ENCODE measurements at places on chromosomes 12 and 14.

DNA sequence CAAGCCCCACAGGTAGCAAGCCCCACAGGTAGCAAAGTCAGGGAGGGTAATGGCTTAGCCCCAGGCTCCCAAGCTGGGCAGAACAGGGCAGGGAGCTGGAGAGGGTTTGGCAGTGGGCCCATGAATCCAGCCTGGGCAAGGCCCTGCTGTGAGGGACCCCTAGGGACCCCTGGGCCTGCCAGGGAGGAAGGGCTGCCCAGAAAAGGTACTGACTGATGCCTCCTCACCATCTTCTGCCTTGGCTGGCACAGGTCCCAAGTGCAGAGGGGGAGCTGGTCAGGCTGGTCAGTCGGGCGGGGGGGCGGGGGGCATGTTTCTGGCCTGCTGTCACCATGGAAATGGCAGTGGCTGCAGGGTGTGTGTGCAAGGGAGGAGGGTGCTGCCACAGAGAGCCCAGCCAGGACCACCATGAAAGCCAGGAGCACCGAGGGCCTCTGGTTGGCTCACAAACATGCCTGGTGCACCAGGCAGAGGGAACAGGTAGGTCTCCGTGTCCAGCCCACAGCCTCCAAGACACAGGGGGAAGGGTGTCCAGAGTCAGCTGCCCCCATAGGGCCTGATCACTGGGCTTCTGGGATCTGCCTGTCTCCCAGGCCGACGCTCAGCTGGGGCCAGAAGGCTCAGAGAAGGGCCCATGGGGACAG is 1.5 kb upstream of the CRIP2 start:
- DNase-seq, result peak; percentile 25

GRCh38 chr12:27619308-27619707 is 76.9 kb upstream of the REP15 start:
- DNase-seq, result peak; percentile 99

DNA sequence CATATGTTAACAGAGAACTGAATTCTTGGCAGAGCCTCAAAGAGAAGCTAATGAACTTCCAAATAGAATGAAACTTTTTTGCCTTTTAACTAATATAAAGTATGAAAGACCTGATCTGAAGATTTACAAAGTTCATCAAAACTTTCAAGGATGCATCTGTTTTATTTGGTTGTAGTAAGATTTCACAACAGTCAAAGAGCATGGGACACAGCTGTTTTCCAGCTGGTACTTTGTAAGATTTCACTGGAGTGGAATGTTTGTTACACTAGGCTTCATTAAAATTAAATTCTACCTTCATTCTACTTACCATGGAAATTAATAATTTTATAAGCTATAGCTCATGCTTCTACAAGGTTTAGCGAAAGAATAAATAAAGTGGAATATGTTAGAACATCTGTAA is 351.2 kb downstream of the SLC6A15 start:
- DNase-seq, result no peak

DNA sequence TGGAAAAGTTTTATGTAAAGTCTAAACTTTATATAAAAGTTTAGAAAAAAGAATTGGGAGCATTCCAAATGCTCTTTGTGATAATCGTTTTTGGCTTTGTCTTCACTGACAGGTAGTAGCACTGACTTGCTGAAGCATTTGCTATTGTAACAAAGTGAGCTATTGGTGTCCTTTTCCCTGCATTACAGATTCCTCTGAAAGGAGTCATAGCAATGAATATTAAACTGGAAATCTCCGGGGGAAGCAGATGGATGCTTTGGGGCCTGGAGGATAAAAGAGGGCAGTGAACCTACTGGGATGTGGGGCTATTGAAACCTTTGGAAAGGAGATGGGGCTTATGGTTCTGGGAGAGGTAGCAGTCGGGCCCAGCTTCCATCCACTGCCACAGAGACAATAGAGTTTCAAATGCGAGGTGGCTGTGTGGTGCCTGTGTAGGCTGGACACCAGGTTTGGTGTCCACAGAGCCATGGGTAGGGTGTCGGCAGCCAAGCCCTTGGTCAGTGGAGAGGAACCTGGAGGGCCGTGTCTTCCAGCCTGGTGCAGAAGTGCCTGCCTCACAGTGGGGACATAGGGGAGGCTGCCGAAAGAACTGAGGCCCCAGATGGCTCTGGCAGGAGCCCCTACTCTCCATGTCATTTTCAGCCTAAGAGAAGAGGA is 10.1 kb downstream of the GSG1 start:
- DNase-seq, result peak; percentile 77

Measured in PC-3 (cell line).